ENCODE measurements at places on chromosomes 7 and 10.

GRCh38 chr10:106942035-106942662, 222.4 kb downstream of the SORCS1 start:
- DNase-seq, result no peak

- DNase-seq, result peak; percentile 36
Measured at GRCh38 chr7:145848691-145849090, 267.9 kb upstream of the CNTNAP2 start.

GRCh38 chr7:128035712-128036111, 4.5 kb upstream of the LRRC4 start:
- peak; percentile 45 for DNase-seq

DNA sequence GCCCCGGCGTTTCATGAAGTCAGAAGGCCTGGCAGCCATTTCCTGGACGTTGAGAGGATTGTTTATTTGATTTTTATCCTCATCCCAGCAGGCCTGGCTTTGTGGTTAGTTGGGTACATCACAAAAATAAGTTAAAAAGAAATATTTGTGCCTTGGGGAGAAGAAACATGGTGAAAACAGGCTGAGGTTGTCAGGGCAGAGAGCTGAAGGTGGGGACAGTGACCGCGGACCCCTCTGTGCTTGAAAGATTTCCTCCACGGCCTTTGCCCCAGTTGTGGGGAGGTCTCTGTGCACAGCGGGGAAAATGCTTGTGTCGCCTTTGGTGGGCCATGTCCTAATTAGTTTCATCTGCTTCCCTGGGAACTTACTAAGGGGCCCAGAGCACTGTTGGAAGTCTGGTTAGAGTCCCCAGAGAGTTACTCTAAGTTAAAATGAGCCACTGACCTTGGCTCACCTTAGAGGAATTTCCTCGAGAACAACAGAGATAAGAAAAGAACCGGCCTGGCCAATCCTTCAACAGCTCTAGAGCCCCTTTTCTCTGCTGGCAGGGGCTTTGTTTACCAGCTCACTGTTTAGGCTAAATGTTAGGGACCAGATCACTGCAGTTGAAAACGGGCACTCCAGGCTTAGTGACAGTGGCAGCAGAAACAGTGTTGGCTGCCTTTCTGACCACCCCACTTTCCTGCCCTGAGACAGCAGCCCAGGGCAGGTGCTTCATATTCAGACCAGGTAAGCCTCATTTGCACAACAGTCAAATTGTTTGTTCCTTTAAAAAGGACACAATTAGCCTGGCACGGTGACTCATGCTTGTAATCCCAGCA, 37.9 kb downstream of the CRCP start:
- peak; percentile 89 for DNase-seq

DNA sequence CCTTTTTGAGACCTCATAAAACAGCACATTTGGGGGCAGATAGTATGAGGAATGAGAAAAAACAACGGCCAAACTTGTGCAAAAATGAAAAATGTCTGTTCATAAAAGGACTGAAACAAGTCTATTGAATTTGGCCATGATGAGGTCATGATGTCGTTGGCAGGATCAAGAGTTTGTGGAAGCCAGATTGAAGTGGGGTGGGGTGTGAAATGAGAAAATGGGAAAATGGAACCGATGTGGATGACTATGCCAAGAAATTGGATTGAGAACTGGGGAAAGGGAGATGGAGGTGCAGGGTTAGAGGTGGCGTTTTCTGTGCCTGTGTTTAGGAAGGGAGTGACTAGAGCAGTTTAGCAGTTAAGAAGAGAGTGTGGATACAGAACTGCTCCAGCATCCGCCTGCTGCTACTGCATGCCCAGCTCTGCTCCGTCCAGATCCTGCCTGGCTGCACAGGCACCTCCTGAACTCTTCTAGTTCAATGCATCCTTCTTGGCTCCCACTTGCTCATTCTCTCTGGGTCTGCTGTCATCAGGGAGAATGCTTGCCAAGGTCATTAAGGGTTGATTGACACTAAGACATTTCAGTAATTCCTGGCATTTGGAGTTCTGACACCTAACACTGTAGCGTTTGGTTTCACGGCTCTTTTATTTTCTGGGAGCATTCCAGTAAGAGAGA, 111.9 kb downstream of the GALNT17 start:
- DNase-seq, result no peak

GRCh38 chr7:100053215-100053614, 3.6 kb downstream of the ZSCAN21 start:
- DNase-seq, result peak; percentile 52

DNA sequence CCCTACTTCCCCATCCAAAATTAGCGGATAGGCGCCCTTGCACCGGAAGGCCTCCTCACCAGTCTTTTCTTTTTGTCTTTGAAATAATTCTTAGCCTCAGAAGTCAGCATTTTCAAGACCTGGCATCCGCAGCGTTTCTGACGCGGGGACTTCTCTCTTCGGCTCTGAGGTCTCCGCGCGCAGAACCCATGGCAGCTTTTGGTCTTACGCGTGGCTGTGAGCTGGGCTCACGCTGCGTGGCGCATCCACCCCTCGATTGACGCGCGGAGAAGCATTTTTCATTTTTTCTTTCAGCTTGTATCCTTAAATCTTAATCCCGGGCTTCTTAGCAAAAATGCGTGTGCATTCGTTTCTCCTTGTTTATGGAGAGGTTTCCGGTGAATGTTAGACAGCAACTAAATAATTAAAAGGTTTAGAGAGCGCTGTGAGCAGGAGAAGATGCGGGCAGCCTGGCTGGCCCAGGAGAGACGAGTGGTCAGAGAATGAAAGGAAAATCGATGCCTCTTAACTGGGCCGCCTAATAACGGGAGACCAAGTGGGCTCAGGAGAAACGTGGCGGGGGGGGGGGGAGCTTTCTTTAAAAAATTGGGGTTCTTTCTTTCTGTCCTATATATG, 2.0 kb upstream of the GATA3 start:
- peak; percentile 82 for DNase-seq

DNA sequence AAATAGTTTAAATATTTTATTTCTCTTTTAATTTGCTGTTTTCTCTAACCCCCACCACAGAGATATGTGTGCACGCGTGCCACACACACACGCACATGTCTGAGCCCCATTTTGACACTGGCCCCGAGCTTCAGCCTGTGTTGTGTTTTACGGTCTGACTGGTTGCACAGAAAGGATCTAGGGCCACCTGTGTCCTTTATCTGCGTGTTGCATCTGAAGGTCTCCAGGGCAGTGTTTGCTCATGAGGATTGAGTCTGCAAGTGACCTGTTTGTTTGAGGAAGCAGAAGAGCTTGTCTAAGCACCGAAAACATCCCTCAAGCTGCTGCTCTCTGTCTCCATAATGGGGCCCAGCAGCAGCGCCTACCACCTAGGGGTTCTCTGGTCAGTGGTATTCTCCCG, 266.4 kb upstream of the LYZL1 start:
- peak; percentile 90 for DNase-seq

DNA sequence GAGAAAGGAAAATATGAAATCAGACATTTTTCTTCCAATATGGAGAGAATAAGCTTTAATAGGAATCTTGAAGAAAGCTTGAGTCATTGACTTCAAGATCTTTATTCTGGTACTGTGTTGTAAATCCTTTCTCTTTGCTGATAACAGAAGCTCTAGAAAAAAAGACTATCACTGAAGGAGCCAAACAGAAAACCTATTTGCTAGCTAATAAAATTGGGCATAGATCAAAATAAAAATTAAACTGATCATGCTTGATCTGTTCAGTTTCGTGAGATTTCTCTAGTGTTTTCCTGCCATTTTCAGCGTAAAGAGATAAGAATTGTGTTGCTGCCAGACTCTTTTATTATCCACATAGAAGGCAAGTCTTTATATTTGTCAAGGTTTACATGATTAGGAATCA, 1.5 kb upstream of the GHITM start:
- no peak for DNase-seq

GRCh38 chr7:10468908-10469307, 504.8 kb upstream of the PHF14 start:
- DNase-seq, result no peak

DNA sequence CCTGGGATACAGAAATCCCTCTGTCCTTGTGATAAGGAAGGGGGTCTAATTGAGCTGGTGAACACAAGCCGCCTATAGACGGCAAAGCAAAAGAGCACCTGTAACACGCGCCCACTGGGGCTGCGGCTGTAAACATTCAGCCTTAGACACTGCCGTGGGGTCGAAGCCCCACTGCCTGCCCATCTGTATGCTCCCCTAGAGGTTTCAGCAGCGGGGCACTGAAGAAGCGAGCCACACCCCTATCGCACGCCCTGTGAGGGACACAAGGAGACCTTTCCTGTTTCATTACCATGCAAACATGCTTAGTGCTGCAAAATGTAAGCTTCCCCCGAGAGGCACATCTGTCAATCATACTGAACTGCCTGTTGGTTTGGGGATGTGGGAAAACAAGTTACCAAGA, 82.1 kb downstream of the NRP1 start:
- no peak for DNase-seq

GRCh38 chr7:131613909-131614308, 57.5 kb upstream of the PODXL start:
- no peak for DNase-seq

DNA sequence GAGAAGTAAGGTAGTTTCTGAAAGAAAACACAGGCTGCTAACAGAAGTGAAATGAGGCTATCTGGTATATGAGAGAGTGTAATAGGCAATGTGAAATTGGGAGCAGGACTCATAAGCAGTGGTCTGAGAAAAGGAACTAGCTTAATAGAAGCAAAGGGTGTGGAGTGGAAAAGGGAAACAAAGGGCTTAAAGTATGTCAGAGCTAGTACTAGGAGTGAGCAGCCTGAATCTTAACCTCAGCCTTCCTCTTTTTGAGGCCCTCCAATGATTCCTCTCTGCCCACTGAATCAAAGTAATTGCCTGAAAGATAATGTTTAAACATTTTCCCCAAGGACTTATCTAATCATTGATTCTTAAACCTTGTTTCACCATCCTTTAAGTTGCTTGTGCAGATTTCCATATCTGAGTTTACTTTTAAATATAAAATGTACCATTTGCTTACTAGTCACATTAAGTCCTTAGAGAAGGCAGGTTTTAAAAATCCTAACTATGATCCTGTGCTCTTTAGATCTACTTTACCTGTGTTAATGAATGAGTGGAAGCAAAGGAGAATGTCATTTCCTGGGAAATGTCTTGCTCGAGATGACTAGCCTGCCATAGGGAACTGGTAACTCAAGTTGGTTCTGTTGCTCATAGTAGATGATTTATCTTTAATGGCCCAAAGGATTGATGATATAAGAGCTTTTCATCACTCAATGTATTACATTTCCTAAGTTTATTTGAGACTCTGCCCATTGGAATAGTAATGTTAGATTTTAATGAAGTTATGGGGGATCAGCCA, 155.0 kb downstream of the SKAP2 start:
- no peak for DNase-seq

DNA sequence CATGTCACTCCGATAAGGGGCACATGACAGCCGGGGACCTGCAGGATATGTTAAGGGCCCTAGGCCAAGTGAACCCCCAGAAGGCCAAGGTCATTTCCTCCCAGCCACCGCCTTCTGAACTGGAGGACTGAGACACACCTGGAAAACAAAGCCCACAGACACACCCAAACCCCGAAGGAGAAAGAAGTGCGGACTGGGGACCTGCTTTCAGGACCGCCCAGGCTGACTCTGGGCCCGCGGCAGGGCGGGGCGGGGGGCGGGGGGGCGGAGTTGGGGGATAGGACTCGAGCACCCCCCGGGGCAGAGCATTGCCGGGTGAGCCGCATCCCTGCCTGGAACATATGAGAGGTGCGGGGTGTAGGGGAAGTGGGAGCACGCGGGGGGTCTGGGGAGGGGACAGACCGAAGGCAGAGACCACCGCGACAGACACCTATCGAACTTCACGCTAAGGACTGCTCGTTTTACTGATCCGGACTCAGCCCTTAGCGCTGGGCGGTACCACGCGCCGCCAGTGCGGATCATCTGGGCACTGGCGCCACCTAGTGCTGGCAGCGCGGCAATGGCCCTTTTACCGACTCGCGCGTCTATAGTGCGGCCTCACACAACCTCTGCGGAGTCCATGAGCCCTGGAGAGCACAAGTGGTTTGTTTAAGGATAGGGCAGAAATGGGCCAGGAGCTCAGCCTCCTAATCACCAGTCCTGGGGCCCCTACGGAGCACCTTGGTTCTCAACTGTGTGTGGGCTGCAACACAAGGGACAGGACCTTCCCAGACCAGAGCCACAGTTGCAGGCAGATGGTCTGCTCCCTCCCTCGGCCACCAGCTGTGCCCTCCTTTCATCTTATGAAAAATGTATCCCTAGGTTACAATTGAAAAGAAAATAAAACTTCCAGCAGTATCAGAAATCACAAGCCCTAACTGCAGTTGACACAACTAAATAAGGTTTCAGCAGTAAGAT, 157.6 kb downstream of the HERPUD2 start:
- DNase-seq, result peak; percentile 75

GRCh38 chr7:136741941-136742340, 126.5 kb upstream of the CHRM2 start:
- no peak for DNase-seq

GRCh38 chr10:35921866-35922350, 279.8 kb upstream of the FZD8 start:
- no peak for DNase-seq

Data from SK-N-DZ (cell line).